Amygdala (tissue), 56 donors: ENCODE measurements at places on chromosomes 7 and 10.

- DNase-seq = no peak
Measured at GRCh38 chr7:157496416-157497275, 159.8 kb downstream of the DNAJB6 start.

- no peak for DNase-seq
Measured at GRCh38 chr10:88428442-88428841, 154.7 kb downstream of the RNLS start.

GRCh38 chr7:132871419-132871818, 210.5 kb downstream of the CHCHD3 start:
- DNase-seq = no peak

DNA sequence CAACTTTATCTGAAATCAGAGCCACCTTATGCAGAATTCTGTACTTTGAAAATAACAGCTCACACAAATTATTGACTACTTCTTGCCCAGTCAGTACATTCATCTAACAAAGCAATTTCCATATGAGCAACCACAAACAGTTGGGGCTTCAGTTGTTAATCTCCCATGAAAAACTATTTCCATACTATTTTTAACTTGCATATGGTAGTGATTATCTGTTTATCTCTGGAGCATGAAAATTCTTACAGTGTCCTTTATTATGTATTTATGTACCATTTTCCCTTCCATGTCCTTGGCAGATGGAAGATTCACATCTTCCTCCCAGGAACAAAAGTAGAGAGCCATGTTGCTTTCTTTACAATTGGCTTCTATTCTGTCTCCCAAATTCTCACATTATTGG, 285.7 kb downstream of the CRPPA start:
- DNase-seq = no peak

- no peak for DNase-seq
Measured at GRCh38 chr10:58473976-58474375, 38.7 kb upstream of the BICC1 start.

DNA sequence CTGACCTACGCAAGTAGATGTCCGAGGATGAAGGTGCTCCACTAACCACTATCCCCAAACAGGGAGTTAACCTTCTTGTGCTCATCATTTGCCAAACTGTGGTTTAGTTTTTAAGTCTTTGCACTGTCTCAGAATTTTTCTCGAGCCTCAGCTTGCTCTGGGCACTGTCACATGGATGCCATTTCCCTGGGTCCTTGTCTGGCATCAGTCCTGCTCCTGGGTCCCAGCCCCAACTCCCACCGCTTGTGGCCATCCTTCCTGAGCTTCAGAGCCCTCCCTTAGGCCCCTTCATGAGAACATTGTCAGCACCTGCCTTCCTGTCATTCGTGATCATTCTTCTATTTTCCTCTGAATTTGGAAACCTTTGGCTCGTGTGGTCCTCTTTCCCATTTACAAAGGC, 33.8 kb downstream of the C10orf71 start:
- DNase-seq = no peak

GRCh38 chr7:25329815-25330214, 101.5 kb upstream of the NPVF start:
- no peak for DNase-seq

DNA sequence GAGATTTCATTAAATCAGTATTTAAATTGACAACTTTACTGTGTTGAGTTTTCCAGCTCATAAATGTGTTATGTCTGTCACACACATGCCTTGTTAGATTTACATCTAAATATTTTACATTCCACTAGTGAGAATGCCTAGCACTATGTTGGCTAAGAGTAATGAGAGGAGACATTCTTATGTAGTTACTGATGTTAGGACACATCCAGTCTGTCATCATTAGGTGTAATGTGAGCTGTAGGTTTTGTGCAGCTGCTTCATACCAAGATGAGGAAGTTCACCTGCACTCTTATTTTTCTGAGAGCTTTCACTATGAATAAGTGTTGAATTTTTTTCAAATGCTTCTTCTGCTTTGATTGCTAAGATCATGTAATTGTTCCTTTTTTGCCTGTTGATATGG, 218.0 kb upstream of the IGFBP3 start:
- no peak for DNase-seq

- DNase-seq = no peak
Measured at GRCh38 chr10:69919250-69919649, 117.5 kb downstream of the COL13A1 start.

GRCh38 chr10:116274064-116274904, 1.3 kb upstream of the GFRA1 start:
- DNase-seq = no peak

- no peak for DNase-seq
Measured at GRCh38 chr10:73907841-73908517, 3.0 kb upstream of the PLAU start.

- no peak for DNase-seq
Measured at GRCh38 chr10:109698086-109698485, 225.2 kb downstream of the XPNPEP1 start.

DNA sequence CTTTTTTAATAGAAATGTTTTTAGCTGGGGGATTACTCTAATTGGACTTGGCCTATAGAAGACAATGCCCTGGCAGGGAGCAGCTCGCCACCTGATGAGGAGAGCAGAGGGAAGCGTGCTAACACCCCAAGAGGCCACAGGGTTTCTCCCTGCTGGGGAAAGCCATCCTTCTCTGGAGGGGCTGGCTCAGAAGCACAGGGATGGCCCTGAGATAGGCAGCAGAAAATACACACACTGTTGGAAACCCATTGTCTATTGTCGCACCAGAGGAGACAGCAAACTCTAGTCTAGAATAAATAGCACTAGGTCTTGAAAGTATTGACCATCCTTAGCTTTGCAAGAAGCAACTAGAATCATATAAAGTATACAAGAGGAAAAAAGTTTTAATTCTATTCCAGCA, 5.4 kb downstream of the COBL start:
- peak; percentile 69 for DNase-seq

GRCh38 chr10:77566236-77566635, 71.4 kb downstream of the KCNMA1 start:
- DNase-seq = no peak

- DNase-seq = no peak
Measured at GRCh38 chr10:16750461-16750860, 66.8 kb downstream of the RSU1 start.

GRCh38 chr10:110353244-110354119, 48.8 kb upstream of the SMNDC1 start:
- DNase-seq = no peak

DNA sequence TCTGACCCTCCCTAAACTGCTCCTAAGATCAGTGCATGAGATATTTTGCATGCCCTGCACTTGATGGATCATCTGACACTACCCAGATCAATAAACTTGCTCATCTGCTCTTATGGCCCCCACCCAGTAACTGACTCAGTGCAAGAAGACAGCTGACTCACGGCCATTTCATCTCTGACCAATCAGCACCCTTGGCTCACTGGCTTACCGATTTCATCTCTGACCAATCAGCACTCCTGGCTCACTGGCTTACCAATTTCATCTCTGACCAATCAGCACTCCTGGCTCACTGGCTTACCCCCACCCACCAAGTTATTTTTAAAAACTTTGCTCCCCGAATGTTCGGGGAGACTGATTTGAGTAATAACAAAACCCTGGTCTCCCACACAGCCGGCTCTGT, 37.2 kb upstream of the OPTN start:
- no peak for DNase-seq

GRCh38 chr10:71468363-71469094, 71.8 kb downstream of the CDH23 start:
- DNase-seq = no peak

DNA sequence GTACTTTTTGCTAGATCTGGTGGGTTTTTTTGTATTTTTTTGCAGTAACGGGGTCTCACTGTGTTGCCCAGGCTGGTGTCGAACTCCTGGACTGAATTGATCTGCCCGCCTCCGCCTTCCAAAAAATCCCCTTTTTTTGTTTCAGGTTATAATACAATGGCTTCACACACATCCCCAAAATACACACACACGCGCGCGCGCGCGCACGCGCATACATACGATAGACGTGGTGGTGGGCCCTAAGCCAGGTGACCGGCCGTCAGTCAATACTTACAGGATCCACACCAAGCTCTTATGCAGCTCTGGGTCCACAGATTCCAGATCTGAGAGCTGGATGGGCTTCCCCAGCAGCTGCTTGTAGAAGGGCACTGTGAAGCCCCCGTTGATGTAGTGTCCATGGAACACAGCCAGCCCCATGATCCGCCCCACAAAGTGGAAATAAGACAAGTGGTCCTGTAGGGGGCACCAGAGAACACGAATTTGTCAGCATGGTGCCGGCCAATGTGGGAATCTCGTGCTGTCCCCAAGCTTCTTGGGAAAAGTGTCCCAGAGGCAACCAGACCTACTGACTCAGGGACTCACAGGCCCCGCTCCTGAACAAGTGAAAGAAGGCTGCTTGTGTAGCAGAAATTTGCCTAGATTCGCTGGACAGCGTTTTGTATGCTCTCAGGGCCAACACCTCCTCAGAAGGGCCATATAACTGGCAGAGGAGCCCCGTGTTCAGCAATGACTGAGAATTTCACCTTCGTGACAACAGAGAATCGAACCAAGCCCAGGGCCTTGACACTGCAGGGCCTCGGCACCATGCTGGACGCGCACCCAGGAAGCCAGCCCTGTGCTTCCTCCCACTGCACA, 103.6 kb downstream of the SMURF1 start:
- DNase-seq = peak; percentile 67

DNA sequence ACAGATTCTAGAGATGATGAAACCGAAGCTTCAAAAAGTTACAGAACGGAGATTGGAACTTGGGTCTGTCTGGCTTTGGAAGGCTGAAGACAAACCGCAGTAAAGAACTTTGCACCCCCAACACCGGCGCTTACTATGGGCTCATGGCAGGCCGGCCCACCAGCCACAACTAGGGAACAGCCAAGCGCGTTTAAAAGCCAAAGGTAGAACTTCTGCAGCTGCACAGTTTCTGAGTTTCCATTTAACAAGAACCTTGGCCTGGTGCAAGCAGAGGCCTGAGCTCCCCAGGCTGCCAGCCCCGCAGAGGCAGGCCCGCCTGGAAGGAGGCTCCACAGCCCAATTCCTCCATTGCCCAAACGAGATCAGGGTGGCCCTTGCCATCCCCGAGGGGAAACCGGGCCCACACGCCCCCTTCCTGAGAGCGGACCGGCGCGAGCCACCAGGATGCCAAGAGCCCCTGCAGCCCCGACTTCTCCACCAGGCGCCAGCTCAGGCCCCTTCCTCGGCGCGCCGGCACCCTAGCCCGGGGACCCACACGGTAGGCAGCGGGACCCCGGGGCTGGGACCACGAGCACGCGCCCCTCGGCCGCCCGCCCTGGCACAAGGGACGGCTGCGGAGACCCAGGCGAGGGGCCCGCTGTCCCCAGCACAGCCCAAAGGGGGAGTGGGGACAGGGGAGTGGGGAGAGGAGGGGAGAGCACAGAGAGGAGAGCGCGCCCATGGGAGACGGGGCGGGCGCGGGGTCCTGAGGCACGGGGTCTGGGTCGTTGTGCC, 566 bp downstream of the MAD1L1 start:
- no peak for DNase-seq

- no peak for DNase-seq
Measured at GRCh38 chr10:9244864-9245263, 1190.4 kb downstream of the GATA3 start.

DNA sequence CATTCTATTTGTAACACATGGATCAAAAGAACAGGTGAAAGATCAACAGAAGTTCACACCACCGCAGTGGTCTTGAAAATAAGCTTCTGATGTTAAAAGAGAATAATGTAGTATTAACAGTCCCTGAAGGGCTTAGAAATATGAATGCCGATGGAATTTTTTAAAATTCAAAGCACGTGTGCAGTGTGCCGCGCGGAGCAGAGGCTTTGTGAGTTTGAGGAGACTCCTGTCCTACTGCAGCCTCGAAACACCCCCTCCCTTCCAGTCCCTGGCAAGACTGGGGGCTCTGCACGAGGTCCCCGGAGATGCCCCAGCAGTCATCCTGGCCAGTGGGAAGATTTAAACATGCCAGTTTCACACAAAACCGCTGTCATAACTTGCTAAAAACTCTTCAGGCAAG, 196.6 kb downstream of the DIP2C start:
- no peak for DNase-seq

- no peak for DNase-seq
Measured at GRCh38 chr7:36784991-36785940, 61.0 kb upstream of the AOAH start.

GRCh38 chr7:82690929-82691328, 247.4 kb upstream of the CACNA2D1 start:
- no peak for DNase-seq

- no peak for DNase-seq
Measured at GRCh38 chr7:109476409-109476808, 906.7 kb downstream of the DNAJB9 start.

DNA sequence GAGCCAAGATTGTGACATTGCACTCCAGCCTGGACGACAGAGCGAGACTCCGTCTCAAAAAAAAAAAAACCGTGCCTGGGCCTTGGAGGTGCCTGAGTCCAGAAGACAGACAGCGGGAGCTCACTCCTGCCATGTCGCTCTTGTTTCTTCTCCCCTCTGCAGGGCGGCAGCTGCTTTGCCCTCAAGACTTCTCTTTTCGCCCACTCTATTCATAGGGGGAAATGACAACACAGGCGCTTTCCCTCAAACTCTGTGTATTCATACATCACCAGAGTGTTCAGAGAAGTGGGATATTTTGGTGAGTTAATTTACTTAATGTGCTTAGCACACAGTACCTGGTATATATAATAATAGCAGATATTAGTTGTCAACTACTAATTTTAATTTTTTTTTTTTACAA, 44.5 kb downstream of the FOXK1 start:
- no peak for DNase-seq

GRCh38 chr10:79353726-79354125, 6.5 kb downstream of the PPIF start:
- no peak for DNase-seq

DNA sequence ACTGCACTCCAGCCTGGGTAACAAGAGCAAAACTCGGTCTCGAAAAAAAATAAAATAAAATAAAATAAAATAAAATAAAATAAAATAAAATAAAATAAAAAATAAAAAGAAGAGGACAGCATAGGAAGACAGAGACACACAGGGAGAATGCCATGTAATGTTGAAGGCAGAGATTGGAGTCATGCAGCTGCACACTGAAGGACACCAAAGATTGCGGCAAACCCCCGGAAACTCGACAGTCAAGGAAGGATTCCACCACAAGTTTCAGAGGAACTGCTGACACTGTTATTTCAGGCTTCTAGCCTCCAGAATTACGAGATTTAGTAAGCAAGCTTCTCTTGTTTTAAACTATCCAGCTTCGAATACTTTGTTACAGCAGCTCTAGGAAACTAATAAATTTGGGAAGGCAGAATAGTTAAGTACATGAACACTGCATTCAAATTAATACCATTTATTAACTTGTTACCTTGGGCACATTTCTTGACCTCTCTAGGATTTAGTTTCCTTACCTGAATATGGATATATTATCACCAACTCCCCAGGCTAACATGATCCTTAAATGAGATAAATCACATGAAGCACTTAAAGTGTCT, 9.5 kb downstream of the CPED1 start:
- no peak for DNase-seq

- no peak for DNase-seq
Measured at GRCh38 chr10:24944512-24945255, 7.7 kb downstream of the PRTFDC1 start.

DNA sequence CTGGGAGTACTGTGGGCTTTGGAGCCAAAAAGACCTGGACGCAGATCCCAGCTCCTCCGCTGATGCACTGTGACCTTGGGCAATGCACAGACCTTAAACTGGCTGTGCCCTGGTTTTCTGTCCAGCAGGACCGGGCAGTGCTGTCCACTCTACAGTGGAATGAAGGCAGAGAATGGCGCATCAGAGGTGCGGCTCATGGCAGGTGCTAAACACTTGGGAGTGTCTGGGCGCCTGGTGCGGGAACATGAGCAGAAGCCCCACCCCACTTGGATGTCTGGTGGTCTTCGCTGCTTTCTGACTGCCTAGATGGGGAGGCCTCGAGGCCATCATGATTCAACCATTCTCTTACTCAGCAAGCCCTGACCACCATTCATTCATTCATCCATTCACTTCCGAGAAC, 153.7 kb downstream of the GRK5 start:
- no peak for DNase-seq
